Dorsolateral prefrontal cortex (tissue), 122 donors: ENCODE measurements at places on chromosomes 2 and 18. TPM values are rescaled to one million over a fixed set of nuclear protein-coding genes. Genes with fewer than 3 reads are reported as not detected.

The SLC4A5 gene
- total RNA-seq = 18.0 TPM

The COL6A3 gene
- 1.3 TPM for total RNA-seq

The HOXD12 gene
- total RNA-seq = not detected

The ERMN gene
- 596 TPM for total RNA-seq

The ALK gene
- total RNA-seq = 6.1 TPM

The CHST10 gene
- total RNA-seq = 54.4 TPM

The CCDC74B gene
- 10.2 TPM for total RNA-seq

The FBLN7 gene
- 14.9 TPM for total RNA-seq

The OXER1 gene
- 0.76 TPM for total RNA-seq

The COLEC11 gene
- 1.2 TPM for total RNA-seq

The PFN4 gene
- 1.4 TPM for total RNA-seq

The KCNG2 gene
- 0.93 TPM for total RNA-seq

The TTR gene
- total RNA-seq = 0.63 TPM

The ELOA2 gene
- not detected for total RNA-seq

The PROM2 gene
- 8.8 TPM for total RNA-seq

The RNF144A gene
- 89.4 TPM for total RNA-seq

The PRSS56 gene
- total RNA-seq = 1.5 TPM

The KATNAL2 gene
- 21.4 TPM for total RNA-seq

The KCNE4 gene
- total RNA-seq = 2.1 TPM

The CXCR4 gene
- total RNA-seq = 6.3 TPM

The ATP6V1C2 gene
- total RNA-seq = 1.8 TPM

The CHST9 gene
- total RNA-seq = 2.1 TPM

The AMMECR1L gene
- total RNA-seq = 11.6 TPM

The RMDN2 gene
- total RNA-seq = 14.2 TPM

The BIRC6 gene
- total RNA-seq = 151 TPM

The AQP12A gene
- not detected for total RNA-seq

The VSNL1 gene
- total RNA-seq = 570 TPM
